ENCODE measurements at places on chromosomes 6 and 20.

DNA sequence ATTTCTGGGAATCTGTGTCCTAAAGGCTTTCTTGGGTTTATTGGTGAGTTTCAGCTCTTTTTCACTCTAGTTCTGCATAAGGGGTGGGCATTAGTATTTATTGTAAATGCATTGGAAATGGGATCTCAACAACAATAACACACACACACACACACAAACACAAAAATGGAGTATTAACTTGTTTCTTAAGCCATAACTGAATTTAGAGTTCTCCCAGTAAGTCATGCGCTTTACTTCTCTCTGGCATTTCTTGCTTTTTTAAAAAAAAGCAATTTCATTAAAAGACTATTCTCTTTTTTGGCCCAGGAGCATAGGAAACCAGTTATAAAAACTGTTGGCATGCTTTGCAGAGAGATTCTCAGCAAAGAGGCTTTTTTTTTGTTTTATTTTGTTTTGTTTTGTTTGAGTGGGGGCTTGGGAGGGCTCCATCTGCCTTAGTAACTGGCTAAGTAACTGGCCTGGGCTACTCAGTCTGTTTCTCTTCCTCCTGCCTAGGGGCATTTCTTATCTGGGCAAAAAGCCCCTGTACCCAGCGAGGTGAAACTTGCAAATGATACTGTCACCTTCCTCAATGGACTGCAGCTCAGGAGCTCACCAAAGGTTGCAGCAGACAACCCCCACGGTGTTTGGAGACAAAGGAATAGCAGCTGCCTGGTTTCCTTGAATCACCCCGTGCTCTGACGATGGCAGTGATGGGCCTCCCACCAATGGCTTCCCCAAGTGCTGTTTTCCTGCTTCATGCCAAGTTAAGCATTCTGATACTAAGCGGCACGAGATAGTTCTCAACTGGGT lies 128.5 kb downstream of the BCAS1 start:
- DNase-seq, result no peak

- DNase-seq, result no peak
These were observed 259.4 kb upstream of the HSF2 start for GRCh38 chr6:122140031-122140430.

GRCh38 chr6:41591859-41592502 lies 45.8 kb downstream of the FOXP4 start:
- peak; percentile 66 for DNase-seq

DNA sequence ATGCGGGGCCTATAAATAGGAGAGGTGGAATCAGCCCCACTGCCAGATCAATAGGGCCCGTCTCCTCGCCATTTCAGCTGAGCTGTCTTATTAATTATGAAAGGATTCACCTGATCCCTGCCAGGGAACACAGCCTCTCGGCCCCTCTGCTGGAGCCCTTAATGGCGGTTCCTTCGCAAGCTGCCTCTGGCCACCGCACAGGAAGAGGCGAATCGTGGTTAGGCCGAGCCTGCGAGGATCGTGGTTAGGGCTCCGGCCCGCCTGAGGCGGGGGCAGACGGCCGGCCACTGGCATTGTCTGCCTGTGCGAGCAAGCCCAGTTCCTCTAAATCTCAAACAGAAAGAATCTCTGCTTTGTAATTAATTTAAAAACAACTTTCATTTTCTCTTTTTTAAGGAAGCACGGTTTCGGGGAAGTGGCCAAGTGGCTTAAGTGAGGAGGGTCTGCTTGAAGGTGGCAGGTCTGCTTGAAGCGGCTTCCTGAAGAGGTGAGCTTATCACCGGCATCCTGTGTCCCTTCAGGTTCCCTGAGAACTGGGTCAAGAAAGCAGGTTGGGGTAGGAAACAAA lies 9.2 kb downstream of the NRN1 start:
- DNase-seq, result no peak

GRCh38 chr6:88538130-88538706 lies 372.1 kb upstream of the CNR1 start:
- DNase-seq, result no peak
